Activated T-helper 2 cell treated with anti-CD3 and anti-CD28 coated beads, Interferon-gamma antibody, Interleukin-2, Interleukin-4, amounts not matched to agents 10 μg/mL and 5 μg/mL and 100 μg/mL, durations not matched to agents 14 hours and 24 hours and 36 hours (primary cell): ENCODE measurements at places on chromosomes 16 and 17. TPM values are rescaled to one million over a fixed set of nuclear protein-coding genes. Genes with fewer than 3 reads are reported as not detected.

DNA sequence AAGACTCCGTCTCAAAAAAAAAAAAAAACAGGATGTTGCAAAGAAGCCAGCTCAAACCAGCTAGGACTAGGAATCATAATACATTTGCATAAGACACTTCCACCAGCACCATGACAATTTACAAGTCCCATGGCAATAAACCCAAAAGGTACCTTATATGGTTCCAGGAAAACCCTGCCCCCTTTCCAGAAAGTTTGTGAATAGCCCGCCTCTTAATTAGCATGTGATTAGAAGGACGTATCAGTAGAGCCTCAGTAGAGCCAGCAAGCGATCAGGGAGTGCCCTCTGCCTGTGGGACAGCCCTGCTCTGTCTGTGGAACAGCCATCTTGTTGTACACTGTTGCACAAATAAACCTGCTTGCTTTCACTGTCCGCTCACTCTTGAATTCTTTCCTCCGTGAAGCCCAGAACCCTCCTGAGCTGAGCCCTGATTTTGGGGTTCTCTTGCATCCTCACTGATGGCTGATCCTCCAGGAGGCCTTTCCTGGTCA is 14.0 kb downstream of the NUPR1 start:
- DNase-seq, result no peak

DNA sequence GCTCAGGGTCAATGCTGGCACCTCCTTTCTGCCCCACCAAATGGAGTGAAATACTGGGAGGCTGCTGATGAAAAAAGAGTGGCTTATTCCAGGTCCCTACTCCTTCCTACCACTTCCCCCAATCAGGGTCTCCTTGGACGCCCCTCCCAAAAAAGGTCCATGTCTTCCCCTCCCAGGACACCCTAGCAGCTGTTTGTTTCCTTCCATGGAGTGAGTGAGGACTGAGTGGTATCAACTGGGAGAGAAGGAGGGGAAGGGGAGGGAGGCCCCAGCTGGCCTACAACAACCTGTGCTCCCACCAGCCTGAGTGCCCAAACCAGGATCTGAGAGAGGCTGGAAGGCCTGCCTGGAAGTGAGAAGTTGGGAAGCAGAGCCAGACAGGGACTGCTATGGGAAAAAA is 28.7 kb upstream of the NGFR start:
- DNase-seq, result no peak

GRCh38 chr16:4098501-4098900 is 17.7 kb downstream of the ADCY9 start:
- DNase-seq, result no peak

- DNase-seq, result no peak
Measured at GRCh38 chr17:62880120-62880519, 72.0 kb upstream of the MARCHF10 start.

DNA sequence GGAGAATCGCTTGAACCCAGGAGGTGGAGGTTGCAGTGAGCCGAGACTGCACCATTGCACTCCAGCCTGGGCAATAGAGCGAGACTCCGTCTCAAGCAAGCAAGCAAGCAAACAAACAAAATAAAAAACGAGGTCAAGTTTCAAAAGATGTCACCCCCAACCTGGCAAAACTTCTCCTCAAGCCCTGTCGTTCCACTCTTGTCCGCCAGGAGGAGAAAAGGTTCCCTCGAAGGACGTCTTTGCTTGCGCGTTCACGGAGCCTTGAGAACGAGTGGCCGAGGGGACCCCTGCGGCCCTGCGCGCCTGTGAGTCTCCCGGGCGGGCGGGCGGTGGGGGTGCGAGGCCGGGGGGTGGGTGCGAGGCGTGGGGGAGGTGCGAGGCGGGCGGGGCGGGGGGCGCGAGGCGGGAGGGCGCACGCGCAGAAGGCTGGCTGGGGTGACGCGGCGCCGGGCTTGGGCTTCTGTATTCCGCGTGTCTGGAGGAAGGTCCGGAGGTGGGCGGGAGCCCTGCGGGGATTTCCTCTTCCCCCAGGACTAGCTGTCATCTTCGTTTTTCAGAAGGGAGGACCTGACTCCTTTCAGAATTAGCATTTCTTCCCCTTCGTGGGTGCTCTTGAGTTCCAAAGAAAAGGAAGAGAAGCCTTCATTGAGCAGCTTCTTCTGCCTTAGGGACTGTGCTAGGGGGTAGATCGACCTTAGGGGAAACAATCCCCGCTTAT is 3.7 kb downstream of the SLC52A1 start:
- peak; percentile 71 for DNase-seq

The TPSD1 gene
- total RNA-seq, result not detected in 2 replicates

The DNASE1 gene
- total RNA-seq, result 14.0 and 14.6 TPM in 2 replicates

- no peak for DNase-seq
Measured at GRCh38 chr17:50763716-50764475, 3.4 kb downstream of the ANKRD40CL start.

The TBC1D3I gene
- total RNA-seq, result 1.1 and 1.2 TPM in 2 replicates

- DNase-seq, result no peak
Measured at GRCh38 chr16:85235991-85236817, 123.9 kb upstream of the CIBAR2 start.

GRCh38 chr17:66843627-66844026 is 8.7 kb downstream of the CACNG5 start:
- DNase-seq, result no peak

DNA sequence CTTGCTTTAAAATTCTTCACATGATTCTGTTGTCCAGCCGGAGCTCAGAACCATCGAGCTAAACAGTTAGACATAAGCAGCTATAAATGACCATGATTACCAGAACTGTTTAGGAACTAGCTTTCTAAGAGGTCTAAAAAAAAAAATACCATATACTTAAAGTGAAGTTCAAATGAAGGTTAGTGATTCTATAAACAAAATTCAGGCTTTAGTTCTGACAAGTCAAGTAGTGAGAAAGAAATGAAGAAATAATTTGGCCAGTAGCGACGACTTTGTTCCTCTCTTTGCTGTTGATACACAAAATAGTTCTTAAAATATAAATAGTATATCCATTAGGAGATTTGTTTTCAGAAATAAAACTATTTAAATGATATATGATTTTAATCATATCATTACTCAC is 27.7 kb downstream of the ABCA8 start:
- no peak for DNase-seq

DNA sequence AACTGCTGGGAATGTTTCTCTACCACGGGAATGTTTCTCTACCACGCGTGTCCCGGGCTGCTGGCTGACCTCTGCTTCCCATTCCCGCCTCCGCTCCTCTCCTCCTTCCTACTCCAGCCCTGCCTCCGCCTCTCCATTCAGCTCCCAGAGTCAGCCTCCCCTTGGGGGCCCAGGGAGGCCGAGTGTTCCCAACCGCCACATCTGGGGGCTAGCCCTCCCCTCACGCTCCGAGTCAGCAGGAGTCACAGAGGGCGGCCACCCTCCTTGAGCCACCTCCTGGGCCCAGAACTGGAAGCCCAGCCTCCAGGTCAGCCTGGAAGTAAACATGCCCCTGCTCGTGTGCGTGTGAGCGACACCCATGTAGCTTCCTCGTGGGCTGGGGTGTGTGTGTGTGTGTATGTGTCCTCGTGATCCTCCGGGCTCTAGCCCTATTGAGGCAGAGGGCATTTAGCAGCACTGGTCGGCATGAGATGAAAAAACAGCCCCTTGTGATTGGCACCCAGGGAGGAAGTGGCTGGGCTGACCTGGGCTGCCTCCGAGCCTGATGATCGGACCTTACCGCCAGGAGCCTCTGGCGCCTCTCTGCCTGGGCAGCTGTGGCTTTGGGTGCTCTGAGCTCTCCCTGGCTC is 7.3 kb downstream of the CYGB start:
- DNase-seq, result no peak

DNA sequence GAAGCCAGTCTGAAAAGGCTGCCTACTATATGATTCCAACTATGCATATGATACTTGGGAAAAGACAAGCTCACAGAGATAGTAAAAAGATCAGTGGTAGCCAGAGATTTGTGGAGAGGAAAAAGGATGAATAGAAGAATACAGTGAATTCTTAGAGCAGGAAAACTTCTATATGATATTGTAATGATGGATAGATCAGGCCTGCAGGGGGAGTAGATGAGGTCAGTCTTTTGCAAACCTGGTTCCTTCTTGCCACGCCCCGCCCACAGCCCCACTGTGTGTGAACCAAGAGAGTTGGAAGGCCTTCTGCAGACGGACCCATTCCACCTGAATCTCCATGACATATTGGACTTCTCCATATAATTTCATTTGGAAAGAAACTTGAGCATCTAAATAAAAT is 761 bp upstream of the CCL8 start:
- no peak for DNase-seq

- DNase-seq, result peak; percentile 46
Measured at GRCh38 chr17:79836972-79837887, 2.0 kb downstream of the CBX4 start.

DNA sequence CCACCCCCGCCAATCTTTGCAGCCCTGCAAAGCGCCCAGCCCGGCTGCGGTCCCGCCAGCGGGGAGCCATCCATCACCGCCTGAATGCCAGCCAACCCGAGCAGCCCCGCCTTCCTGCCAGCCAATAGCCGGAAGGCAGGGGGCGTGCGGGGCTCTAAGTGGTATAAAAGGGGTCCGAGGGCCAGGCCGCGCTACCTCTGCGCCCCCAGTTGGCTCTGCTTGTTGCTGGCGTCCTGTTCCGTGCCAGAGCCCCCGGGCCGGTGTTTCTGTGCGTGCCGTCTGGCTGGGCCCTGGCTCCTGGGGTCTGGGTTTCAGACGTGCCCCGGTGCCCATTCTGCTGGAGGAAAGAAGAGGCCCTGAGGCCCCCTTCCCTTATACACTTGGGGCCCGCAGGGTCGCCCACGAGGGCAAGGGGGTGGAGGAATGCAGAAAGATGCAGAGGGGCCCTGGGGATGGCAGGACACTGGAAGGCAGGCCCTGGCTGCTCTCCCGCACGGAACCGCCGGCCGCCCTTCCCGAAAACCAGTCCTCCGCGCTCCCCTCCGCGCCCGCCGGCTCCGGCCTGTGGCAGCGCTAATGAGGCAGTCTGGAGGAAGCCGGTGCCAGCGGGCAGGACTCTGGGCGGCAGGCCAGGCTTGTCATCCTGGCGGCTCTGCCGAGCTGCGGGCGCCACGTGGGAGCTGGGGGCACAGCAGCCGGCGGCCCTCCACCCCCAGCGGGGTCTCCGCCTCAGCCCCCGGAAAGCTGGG is 14.0 kb downstream of the COPZ2 start:
- no peak for DNase-seq

The SLC16A13 gene
- 15.8 and 17.4 TPM in 2 replicates for total RNA-seq

DNA sequence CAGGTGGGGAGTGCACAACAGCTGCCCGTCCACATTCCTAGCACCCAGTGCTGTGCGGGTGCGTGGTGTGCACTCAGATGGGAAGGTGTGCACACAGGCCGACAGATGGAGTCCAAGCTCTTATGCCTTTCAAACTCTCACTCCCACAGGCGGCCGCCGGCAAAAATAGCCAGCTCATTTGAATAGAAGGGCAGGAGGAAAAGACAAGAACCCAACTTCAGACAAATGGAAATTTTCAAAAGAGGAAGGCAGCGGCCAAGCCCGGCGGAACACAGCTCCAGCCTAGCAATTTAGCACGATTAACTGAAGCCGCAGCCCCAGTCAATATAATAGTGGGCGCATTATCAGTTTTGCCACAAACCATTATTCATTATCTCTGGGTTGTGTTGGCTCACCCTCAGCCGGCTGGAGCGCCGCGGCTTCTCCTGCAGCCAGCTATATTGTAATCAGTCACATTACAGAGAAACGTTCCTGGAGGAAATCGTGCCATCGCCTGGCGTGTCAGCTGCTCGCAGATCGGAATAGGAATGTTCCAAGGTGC is 103.9 kb upstream of the SEC14L1 start:
- DNase-seq, result no peak

- DNase-seq, result no peak
Measured at GRCh38 chr16:79188739-79189122, 411.8 kb downstream of the MAF start.

- no peak for DNase-seq
Measured at GRCh38 chr17:66712453-66712852, 122.5 kb upstream of the CACNG5 start.

GRCh38 chr16:50011707-50012106 is 13.3 kb upstream of the CNEP1R1 start:
- no peak for DNase-seq

The GINS2 gene
- 66.8 and 66.9 TPM in 2 replicates for total RNA-seq

The FN3K gene
- total RNA-seq, result 3.6 and 4.0 TPM in 2 replicates

The TP53TG3C gene
- not detected in 2 replicates for total RNA-seq

DNA sequence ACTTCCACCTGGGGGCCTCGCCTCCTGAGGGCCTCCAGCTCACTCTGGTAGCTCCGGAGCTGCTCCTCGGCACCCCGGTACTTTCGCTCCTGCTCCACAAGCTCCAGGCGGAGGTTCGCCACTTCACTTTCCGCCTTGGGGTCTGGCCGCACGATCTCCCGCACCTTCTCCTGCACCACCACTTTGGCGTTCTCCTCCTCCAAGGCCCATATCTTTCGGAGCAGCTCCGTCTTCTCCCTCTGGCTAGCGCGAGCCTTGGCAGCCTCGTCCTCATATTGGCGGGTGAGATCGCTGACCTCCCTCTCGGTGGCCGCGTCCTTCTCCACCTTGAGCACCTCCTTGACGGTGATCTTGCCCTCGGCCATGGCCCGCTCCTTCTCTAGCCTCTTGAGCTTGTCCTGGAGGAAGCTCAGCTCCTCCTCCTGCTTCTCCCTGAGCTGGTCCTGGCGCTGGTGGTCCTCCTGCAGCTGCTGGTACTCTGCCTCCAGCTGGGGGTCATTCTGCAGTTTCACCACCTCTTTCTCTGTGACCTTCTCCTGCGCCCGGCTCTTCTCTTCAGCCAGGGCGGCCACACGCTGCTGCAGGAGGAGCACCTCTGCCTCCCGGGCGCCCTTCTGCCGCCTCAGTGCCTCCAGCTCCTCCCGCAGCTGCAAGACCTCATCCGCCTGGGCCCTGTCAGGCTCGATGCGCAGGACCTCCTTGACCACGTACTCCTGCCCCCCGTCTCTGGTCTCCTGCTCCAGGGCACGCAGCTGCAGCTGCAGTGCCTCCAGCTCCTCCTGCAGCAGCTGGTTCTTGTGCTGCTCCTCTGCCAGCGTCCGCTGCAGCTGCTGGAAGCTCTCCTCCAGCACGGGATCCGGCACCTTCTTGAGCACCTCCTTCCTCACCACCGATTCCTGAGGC is 37.9 kb downstream of the UBN1 start:
- no peak for DNase-seq

The IL17C gene
- not detected in 2 replicates for total RNA-seq

DNA sequence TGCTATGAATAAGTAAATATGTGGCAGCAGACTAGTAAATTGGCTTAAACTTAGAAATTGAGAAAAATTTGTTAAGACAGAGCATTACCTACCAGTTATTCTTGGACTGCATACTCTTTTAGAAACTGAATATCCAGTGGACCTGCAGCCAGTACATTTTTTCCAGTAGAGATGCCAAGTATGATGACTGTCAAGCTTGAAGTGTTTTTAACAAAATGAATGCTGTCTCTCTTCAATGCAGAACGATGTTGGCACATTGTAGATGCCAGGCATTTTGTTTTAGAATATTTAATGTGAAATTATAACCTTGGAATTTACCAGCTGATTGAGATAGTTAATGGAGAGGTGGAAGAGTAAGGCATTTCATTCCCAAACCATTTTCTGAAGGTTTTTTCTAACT is 52.5 kb downstream of the NFAT5 start:
- no peak for DNase-seq

GRCh38 chr17:59542960-59543635 is 22.3 kb upstream of the DHX40 start:
- DNase-seq, result no peak

- no peak for DNase-seq
Measured at GRCh38 chr17:68969101-68969500, 13.9 kb upstream of the ABCA8 start.

The MSI2 gene
- 181 and 198 TPM in 2 replicates for total RNA-seq

GRCh38 chr17:75364078-75364477 is 41.4 kb downstream of the GRB2 start:
- DNase-seq, result no peak

The KRTAP4-3 gene
- not detected in 2 replicates for total RNA-seq
